ENCODE measurements at places on chromosomes 11 and 22. TPM values are rescaled to one million over a fixed set of nuclear protein-coding genes. Genes with fewer than 3 reads are reported as not detected.

DNA sequence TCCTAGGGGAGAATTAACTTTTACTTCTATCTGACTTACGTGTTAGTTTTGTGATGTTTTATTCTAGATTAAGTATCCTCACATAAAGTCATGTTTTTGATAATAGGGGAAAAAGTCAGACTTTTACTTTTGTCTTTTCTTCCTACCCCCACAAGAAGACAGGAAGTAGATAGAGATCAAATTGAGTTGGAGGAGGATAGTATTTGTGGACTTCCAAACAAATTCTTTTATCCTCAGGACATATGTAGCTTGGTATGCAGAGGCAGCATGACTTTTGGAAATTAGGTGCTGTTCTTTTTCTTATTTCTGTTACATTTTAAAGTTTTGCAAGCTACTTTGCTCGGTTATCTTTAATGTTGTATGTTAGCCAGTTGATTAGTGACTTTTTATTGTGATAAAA lies 61.4 kb downstream of the MTMR3 start:
- DNase-seq = no peak

JHY gene
- polyA plus RNA-seq = 2.9 TPM

HORMAD2 gene
- polyA plus RNA-seq = not detected

DNA sequence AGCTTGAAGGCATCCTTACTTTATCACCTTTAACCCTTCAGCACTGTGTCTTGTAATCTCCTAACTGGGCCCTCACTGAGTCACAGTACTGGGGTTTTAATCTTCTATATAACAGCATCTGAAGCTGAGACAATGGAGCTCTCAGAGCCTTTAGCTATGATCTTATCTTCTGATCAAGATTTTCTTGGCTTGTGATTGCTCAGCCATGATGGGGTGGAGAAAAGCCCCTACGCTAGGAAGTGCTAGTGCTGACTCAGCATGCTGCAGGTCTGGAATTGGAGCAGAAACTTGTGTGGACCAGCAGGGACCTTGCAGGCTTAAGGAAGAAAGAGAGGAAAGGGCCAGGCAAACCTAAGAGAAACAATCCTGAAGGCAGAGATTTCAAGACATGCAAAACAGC lies 71.7 kb upstream of the EED start:
- DNase-seq = no peak

FREY1 gene
- polyA plus RNA-seq = 0.30 TPM

DNA sequence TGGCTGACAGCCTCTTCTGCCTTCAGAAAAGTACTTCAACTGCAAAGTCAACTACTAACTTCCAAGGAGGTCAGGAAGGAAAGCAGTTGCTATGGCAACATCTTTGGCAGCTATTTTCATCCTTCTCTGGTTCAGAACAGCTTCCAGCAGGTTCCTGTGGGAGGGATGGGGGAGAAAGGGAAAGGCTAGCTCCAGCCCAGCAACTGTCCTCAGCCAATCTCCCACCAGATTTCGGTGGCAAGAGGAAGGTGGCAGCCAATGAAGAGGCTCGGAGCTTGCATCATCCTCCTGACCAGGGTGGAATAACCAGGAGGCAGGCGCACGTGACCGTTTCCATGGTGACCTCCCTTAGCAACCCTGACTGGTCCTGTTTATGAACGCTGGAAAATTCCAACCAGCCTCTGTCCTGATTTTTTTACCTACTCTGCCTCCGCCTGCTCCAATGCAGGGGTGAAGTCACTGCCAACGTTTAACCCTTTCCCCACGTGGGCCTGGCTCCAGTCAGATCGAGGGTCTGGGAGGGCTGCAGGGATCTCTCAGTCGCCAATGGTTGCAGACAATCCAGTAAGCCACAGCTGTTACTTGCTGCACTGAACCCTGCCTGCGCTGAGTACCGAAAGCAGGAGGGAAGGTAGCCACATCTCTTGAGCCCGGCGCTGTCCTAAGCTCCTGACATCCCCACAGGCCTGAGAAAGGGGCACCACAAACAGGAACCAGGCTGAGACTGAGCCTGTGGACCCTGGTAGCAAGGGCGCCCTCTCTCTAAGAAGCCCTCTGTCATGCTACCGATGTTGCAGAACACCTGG lies 11.2 kb upstream of the MALAT1 start:
- peak; percentile 90 for DNase-seq

- DNase-seq = no peak
These were observed 39.7 kb downstream of the IGLL5 start for GRCh38 chr22:22927196-22927887.

BARX2 gene
- polyA plus RNA-seq = not detected

DNA sequence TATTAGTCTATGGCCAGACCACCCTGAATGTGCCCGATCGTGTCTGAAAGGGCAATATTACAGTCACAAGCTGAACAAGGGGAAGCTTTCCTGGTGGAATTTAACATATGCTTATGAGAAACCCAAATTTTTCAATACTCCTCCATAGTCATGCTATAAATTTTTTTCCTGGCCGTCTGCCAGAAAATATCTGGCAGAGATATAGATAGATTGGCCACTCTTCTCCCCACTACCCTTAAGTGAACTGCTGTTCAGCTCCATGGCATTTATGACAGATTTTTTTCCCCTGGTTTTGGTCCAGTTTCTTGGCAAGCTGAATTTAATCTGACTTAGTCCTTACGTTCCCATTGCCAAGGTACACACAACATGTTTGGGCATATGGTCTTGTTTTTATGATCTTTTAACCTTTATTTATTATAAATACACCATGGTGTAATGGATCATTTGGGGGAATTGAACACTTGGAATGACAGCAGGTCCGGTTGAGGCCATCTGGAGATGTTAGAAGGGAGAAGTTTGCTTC lies 328.5 kb downstream of the CNTN5 start:
- DNase-seq = no peak

DNA sequence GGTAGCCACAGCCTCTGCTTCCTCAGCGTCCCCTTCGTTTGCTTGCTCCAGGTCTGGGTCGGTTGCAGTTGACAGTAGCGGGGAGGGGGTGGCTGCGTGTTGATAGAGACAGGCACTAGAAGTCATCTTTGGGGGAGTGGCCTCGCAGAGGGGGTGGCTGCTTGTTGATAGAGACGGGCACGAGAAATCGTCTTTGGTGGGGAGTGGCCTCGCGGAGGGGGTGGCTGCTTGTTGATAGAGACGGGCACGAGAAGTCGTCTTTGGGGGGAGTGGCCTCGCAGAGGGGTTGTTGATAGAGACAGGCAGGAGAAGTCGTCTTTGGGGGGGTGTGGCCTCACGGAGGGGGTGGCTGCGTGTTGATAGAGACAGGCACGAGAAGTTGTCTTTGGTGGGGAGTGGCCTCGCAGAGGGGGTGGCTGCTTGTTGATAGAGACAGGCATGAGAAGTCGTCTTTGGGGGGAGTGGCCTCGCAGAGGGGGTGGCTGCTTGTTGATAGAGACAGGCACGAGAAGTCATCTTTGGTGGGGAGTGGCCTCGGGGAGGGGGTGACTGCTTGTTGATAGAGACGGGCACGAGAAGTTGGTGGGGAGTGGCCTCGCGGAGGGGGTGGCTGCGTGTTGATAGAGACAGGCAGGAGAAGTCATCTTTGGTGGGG lies 328.3 kb downstream of the TBC1D22A start:
- no peak for DNase-seq

GRCh38 chr22:37186228-37186996 lies 1.6 kb downstream of the C1QTNF6 start:
- peak; percentile 85 for DNase-seq

- no peak for DNase-seq
These were observed 26.3 kb downstream of the SYTL2 start for GRCh38 chr11:85784480-85785265.

LMO1 gene
- 0.62 TPM for polyA plus RNA-seq

- no peak for DNase-seq
These were observed 380.3 kb upstream of the PITPNB start for GRCh38 chr22:28299309-28299708.

- DNase-seq = no peak
These were observed 14.6 kb upstream of the CTSC start for GRCh38 chr11:88352139-88352538.

OR51E2 gene
- polyA plus RNA-seq = not detected

DNA sequence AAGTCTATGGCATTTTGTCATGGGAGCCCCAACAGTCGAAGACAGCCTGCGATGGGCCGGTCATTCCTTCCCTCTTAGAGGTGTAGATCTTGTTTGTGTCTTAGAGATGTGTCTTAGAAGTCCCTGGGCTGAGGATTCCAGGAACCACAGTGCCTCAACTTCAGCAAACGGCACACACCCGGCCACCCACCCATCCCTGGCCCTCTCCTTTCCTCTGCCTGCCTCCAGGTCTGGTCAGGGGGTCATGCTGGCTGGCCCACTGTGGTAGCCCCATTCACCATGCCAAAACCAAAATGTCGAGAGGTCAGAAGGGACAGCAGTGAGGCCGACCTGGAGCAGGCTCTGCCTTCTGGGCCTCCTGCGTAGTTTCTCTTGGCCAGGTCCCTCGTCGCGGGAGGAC lies 857.9 kb downstream of the TBC1D22A start:
- no peak for DNase-seq

GRCh38 chr11:64724863-64725532 lies 2.0 kb upstream of the NRXN2 start:
- DNase-seq = no peak

DGCR6 gene
- 1.2 TPM for polyA plus RNA-seq

GRCh38 chr22:28582806-28583205 lies 96.8 kb downstream of the TTC28 start:
- peak; percentile 45 for DNase-seq

CARD18 gene
- not detected for polyA plus RNA-seq

- no peak for DNase-seq
These were observed 109.9 kb upstream of the TBCEL start for GRCh38 chr11:120914021-120914420.

- DNase-seq = no peak
These were observed 11.7 kb downstream of the APIP start for GRCh38 chr11:34904421-34904955.

DNA sequence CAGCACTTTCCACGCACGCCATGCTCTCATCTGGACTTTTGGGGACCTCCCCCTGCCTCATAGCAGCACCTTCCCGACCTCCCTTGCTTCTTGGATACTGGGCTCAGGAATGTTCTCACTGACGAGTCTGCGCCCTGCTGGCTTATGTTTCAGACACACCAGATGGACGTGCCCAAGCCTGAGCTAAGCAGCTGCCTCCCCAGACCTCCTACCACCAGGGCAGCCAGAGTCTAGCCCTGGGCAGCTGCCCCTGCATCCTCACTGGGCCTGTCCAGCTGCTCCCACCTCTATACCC lies 13.2 kb upstream of the RGL4 start:
- no peak for DNase-seq

DNA sequence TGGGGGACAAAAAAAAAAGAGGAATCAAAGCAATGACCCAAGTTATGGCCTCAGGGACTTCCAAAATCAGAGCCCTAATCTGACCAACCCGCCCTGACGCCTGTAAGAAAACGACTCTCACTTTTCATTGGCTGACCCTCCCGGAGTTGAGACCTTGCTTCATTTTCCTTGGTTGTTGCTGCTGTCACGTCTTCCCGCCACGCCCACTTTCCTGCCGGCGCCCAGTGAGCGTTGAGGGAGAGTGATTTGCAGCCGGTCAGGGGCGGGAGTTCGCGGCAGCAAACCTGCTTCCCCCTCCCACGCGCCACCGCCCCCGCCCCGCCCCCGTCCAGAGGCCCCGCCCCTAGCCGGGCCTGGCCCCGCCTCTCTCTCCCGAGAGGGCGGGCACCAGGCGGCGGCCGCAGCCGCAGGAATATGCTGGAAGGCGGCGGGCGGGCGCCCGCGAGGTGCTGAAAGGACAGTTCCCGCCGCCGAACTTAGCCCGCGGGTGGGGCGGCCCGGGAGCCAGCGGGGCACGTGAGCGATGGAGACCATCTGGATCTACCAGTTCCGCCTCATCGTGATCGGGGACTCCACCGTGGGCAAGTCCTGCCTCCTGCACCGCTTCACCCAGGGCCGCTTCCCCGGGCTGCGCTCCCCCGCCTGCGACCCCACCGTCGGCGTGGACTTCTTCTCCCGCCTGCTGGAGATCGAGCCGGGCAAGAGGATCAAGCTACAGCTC lies at the start of gene RAB39A:
TSS of gene RAB39A (plus strand) at position 403 of the 721 bp plus-strand sequence. CDS start at position 524, 121 bp downstream.
- DNase-seq = peak; percentile 99

TP53I11 gene
- 6.0 TPM for polyA plus RNA-seq

BEST1 gene
- polyA plus RNA-seq = 0.30 TPM

DNA sequence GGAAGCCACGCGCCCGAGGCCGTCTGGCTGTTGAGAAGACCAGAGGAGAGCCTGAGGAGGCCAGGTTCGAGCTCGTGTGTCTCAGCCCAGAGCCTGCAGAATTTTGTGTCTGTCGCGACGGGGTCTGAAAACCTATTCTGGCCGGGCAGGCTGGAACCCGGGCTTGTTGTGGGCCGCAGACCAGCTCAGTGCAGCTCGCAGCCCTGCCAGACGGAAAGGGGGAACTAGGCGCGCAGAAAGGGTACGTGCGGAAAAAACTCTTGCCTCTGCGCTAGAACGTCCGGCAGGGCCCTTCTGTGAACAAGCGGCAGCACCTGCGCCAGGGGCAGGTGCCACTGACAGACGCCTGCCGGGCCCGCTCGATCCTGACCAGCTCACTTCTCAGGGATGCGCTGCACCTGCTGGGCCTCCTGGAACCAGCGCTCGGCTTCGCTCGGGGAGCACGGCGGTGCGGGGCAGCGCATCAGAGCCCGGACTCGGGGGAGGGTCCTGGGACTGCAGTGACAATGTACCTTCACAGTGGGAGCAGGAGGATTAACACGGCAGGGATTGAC lies 409.3 kb downstream of the BRD1 start:
- no peak for DNase-seq

DNA sequence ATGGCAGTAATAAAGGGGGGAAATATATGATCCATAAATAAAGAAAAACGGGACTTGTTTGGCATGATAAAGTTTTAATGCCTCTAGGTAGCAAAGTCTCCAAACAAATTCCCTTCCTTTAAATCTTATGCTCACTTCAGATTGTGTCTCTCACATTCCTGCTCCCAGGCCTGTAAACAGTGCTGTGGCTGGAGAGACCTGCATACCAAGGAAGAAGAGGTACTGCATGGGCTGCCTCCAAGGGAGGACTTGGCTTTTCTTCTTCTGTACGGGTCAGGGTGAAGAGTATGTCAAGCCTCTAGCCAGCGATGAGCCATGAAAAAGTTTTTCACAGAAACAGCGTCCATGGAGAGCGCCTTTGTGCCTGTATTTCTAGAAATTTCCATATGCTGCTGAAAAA lies 161.8 kb downstream of the KIRREL3 start:
- no peak for DNase-seq

CNGA4 gene
- polyA plus RNA-seq = 0.08 TPM

- no peak for DNase-seq
These were observed 4.2 kb downstream of the SIPA1 start for GRCh38 chr11:65642014-65642671.

DNA sequence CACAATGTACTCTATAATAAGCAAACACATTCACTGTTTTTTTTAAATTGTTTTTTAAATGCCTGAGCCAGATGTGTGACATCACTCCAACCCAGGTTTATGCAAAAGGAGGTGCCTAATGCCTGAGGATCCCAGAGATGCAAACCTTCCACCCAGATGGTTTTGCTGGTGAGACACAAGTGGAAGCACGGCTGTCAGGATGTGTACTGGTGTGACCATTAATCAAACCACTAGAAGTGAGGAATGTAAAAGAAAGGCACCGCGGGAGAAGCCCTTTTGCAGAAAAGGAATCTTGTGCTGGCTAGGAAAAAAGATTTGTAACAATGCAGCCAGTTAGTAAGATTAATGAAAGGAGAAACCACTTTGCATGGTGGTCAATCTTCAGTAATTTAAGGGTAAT lies 407.4 kb downstream of the LARGE1 start:
- no peak for DNase-seq

PAMR1 gene
- 0.42 TPM for polyA plus RNA-seq

GRCh38 chr22:23849009-23850006 lies 8.4 kb upstream of the SLC2A11 start:
- peak; percentile 92 for DNase-seq

All from SK-N-SH (cell line).